M059J (cell line): ENCODE measurements at places on chromosomes 4 and X. TPM values are rescaled to one million over a fixed set of nuclear protein-coding genes. Genes with fewer than 3 reads are reported as not detected.
A peak's percentile ranks its signal among the peaks of the same experiment; 100 is the strongest.

Gene NDST3
- total RNA-seq: 0.07 TPM in 1 of 2 replicates, not detected in the other

Gene BCOR
- 35.5 and 50.6 TPM in 2 replicates for total RNA-seq

- no peak for DNase-seq
These were observed 62.6 kb downstream of the USO1 start for GRCh38 chr4:75786938-75787337.

DNA sequence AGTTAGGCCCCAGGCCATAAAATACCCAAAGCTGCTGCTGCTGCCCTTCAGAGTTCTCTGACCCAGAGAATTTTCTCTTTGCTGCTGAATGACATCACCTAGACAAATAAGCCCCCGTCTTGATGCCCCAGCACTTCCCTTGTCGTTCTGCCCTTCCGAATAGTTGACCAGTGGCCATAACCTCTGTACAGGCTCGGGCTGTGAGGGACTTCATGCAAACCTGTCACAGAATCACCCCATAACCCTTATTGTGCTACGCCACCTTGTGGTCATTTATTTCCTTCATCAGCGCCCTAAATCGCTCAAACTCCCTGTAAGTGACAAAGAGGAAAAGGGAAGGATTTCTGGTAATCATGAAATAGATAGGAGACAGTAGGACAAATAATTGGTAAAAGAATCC lies 18.8 kb downstream of the SPACA5 start:
- DNase-seq: peak; percentile 69

- no peak for DNase-seq
These were observed 88.0 kb downstream of the ATP11C start for GRCh38 chrX:139844884-139845283.

Gene LRAT
- not detected in 2 replicates for total RNA-seq

Gene SLC10A6
- not detected in 2 replicates for total RNA-seq

DNA sequence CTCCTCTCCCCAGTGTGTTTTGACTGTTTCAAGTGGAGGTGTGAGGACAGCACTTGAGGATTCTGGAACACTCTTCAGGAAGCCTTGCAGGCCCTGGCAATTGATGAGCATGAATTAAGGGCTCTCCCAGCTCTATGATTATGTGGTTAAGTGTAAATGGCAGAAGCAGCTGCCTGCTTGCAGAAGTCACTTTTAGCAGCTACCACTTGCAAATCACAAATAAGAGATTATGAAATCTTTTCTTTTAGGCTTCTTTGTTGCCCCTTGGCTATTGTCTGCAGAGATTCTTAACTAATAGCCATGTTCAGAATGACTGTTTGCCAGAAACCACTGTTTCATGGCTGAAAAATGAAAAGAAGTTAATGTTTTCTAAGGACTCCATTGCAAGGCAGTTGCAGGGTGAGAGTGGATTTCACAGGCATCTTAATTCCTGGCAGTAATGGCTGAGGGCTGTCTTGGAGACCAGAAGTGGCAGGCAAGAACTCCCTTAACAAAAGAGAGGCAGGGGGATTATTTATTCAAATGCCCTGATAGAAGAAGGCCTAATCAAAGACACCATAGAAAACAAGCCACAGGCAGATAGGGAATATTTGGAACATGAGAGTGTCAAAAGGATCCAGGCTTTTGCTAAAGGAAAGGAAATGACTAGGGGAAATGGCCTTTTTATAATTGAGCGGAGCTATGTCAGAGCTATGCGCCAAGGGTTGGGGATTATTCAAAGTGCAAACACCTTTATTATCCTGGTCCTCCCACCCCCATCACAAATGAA lies 8.3 kb upstream of the HOPX start:
- no peak for DNase-seq

DNA sequence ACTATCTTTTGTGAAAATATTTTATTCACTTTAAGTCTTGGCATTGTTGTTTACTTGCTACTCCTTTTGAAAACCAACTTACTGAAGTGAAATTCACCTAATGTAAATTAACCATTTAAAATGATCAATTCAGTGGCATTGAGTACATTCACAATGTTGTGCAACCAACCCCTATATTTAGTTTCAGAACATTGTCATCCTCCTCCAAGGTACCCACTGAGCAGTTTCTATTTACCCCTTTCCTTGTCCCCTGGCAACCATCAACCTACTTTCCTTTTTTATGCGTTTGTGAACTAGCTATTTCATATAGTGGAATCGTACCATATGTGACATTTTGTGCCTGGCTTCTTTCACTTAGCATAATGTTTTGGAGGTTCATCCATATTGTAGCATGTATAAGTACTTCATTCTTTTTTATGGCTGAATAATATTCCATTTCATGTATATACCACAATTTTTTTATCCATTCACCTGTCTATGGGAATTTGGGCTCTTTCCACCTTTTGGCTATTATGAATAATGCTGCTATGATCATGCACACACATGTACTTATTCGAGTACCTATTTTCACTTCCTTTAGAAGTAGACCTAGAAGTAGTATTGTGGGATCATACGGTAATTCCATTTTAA lies 85.0 kb downstream of the WWC2 start:
- DNase-seq: no peak

Gene PARM1
- total RNA-seq: 0.17 and 0.22 TPM in 2 replicates

Gene CT55
- 0.25 TPM in 1 of 2 replicates, not detected in the other for total RNA-seq

Gene PCDH18
- 8.3 and 12.3 TPM in 2 replicates for total RNA-seq

DNA sequence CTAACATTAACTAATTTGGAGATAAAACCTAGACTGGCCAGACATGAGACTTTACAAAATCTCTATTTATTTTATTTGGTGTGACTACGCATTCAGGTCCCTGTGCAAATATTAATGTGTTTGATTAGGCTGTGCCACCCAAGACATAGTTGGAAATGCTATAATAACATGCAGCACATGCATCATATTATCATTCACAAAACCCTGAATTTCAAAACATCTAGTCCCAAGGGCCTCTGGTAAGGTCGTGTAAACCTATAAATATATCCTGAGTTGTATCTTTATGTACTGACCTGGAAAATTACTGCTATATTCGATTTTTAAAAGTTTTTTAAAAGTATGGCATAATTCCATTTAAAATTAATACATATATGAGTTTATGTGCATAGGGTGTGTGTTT lies 47.1 kb upstream of the FAT4 start:
- no peak for DNase-seq

GRCh38 chr4:9996319-9997110 lies 24.8 kb downstream of the SLC2A9 start:
- peak; percentile 36 for DNase-seq

DNA sequence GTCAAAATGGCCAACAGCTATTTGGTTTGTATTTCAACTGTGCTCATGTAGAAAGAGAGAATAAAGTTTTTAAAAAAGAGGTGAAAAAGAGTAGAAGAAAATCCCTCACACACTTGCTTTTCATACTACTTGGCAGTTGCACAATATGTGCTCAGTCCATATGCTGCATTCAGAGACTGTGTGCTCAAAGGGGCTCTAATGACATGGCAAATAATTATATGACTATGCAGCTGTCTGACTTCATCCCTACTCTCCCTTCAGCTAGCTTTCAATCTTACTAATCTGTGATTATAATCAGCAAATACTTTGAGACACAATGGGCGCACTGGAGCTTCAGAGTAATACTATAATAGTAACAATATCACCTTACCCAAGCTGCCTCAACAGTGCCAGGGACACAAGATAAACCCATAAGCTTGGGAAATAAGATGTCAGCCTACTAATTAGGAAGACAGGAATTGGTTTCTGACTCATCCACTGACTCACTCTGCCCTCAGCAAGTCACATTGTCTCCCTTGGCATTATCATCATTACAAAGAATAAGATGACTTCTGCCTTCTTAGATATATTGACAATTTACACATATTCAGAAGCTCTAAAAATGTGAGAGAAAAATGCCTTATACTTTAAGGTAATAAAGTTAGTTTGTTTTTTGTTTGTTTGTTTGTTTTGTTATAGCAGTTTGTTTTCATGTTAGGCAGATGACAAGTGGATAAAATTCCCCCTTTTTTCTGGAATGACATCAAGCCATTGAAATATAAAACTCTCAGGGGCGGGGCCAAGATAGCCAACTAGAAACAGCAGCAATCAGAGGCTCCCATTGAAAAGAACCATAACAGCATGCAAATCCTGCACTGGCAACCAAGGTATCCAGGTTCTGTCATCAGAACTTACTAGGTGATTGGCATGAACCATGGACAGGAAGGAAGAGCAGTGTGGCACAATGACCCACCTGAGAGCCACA lies 311.6 kb downstream of the FAM133A start:
- no peak for DNase-seq

DNA sequence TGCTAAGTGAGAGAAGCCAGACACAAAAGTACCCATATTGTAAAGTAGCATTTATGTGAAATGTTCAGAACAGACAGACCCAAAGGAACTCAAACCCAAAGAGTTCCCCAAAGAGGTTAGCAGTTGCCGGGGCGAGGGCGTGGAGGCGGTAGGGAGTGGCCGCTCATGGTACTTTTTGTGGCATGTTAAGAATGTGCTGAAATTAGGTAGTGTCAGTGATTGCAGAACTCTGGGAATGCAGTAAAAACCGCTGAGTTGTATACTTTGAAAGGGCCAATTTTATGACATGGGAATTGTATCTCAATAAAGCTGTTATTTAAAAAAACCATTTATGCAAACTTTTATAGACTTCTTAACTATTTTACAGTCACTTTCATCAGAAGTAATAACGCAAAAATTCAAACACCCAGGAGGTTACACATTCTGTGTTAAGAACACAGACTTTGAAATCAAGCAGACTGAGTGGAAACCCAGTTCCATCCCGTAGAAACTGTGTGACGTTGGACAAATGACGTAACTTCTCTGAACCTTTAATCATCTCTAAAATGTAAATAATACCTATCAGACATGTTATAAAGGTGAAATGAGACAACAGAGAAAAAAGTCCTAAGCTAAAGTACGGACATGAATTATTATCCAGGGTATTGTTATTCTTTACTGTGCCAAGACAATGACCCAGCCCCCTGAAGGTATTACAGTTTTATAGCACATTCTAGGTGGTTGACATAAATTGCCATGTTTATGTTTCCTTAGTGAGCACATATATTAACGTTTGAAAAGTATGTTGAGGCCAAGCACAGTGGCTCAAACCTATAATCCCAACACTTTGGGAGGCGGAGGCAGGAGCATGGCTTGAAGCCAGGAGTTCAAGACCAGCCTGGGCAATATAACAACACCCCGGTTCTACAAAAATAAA lies 19.7 kb downstream of the ZFP42 start:
- DNase-seq: peak; percentile 34

GRCh38 chr4:84362896-84363655 lies 136.0 kb downstream of the NKX6-1 start:
- DNase-seq: no peak

- DNase-seq: no peak
These were observed 39.1 kb downstream of the MTNR1A start for GRCh38 chr4:186516287-186516686.

DNA sequence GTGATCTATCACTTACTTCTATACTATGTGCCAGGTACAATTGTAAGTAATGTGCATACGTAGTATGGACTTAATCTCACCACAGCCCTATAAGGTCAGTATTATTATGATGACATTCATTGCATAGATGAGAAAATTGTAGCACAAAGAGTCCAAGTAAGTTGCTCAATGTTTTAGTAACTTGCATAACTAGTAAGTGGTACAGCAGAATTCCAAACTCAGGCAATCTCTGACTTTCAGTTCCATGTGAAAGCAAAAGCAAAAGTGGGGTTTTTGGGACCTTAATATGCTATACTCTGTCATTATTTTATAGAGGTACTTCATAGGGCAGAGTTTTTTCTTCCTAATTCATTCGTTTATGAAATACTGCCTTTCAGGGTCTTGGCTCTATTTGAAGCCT lies 188.8 kb upstream of the VEGFC start:
- DNase-seq: no peak

GRCh38 chr4:31539284-31540069 lies 819.3 kb downstream of the PCDH7 start:
- no peak for DNase-seq

DNA sequence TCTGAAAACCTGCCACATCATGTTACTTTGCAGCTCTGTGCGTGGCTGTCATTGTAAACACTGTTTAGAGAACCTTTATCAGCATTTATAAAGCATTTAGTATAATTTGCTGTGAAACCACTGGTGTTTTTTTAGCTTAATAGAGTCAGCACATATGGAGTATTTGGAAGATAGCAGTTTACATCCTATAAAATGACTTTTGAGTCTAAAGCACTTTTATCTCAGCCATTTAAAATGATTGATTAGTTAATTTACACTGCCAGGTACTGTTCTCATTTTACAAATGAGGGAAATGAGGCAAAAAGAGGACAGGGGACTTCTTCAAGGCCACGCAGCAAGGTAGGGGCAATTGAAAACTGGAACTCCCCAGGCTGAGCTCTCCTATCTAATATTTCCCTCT lies 181.7 kb downstream of the FRMPD4 start:
- no peak for DNase-seq

Gene NLRP2B
- total RNA-seq: not detected in 2 replicates
